Stimulated activated CD4-positive, alpha-beta T cell treated with anti-CD3 and anti-CD28 coated beads, Interleukin-1b, Interleukin-23, amount 100 ng/mL, for 24 hours (primary cell): ENCODE measurements at places on chromosomes 6 and 20.

DNA sequence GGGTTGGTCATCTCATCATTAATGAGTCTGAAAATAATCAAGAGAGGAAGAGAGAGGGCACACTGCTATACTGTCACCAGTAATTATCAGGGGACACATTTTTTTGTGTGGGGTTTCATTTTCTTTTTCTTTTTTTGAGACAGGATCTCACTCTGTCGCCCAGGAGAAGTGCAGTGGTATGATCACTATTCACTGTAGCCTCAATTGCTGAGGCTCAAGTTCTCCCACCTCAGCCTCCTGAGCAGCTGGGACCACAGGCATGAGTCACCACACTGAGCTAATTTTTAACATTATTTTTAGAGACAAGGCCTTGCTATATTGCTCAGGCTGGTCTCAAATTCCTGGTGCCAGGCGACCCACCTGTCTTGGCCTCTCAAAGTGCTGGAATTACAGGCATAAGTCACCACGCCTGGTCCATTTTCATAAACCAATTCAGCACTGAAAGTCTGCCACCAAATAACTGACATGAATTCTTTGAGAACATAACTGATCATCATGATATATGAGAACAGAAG is 43.3 kb downstream of the EPHA7 start:
- no peak for DNase-seq

GRCh38 chr6:129206821-129207220 is 323.9 kb downstream of the LAMA2 start:
- no peak for DNase-seq

- no peak for DNase-seq
Observed at GRCh38 chr6:47230579-47230978, 79.1 kb downstream of the TNFRSF21 start.

DNA sequence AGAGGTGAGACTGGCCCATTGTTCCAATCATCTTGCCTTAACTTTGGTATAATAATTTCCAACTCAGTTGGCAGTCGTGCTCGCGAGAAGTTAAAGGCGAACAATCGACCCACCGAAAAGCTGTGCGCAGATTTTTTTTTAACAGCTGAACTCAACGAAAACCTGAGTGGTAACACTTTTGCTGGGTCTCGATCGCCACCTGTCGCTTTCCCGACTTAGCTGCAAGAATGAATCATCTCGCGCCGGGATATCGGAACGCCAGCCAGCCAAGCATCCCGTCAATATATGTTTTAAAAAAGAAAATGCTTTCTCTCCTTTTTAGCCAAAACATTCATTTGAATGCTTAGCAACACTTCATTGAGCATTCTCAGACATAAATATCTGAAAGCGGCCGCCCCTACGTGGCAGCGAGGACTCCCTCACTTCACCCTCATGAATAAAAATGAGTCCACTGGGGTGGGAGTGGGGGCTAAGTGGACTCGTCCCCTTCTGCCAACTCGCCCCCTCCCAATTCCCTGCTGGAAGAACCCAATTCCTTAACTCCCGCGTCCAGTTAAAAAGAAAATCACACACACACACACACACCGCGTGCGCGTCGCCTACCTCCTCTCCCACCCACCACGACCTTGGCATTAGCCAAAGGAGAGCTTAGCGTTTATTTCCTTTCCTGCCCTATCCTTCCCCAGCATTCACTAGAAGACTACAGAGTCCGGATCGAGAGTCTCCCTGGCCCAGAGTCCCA is 1.5 kb downstream of the COL12A1 start:
- no peak for DNase-seq

DNA sequence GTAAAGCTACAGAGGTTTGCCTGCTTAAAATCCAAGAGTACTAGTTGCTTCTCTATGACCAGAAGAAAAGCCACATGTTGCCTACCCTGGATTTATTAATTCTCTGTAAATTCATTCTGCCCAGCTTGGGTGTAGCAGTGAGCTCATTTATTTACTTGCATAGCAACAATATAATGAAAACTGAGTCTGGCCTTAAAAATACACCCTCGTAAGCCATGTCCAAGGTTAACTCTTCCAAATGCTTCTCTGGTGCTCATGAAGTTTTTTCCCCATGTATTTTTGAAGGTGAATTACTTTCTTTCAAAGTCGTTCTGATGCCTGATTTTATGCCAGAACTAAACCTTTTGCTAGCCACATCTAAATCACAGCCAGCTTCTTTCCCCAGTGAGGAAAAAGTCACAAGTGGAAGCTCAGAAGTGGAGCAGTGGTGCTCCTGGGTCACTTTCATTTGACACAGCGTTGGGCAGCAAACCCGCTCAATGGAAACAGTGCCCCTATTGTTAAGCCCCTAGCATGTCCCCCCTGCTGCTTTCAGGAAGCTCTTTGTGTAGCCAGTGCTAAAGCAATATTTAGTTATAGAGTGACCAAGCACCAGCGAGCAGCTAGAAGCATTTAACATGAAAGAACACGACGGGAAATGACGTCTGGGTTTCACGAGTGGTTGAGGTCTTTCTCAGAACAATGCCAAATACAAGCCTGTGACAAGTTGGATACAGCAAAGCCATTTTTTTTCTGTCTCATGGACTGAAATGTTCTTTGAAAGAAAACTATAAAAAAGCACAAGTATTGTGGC is 29.8 kb downstream of the NEDD9 start:
- no peak for DNase-seq

DNA sequence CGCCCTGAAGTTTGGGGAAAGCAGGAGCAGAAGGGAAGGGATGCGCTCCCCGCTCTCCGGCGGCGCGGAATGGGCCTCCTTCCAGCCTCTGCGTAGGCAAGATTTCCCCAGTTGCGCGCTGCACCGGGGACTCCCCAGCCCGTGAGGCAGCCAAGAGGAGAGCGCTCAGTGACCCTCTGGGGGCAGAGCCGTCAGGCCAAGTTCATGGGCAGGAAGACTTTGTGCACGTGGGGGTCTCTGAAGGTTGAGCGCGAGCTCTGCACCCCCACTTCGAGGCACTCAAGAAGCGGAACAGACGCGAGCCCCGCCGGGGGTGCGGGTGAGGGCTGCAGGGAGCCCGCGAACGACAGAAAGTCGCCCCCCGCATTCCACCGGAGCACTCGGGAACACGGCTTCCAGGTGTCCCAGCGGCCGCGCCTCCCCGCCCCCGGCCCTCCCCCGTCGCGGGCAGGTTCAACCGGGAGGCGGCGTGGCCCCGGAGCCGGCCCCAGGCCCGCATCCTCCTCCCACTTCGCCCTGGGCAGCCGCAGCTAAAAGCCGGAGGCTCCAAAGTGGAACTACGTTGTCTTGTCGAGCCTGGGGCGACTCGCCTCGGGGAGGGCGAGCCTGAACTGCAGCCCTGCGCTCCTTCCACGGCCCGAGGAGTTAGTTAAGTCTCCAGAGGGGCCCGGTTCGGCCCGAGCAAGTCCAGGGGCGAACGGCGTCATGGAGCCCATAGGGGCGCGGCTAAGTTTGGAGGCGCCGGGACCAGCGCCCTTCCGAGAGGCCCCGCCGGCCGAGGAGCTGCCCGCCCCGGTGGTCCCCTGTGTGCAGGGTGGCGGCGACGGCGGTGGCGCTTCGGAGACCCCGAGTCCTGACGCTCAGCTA is at the start of gene PPP1R3G:
Gene PPP1R3G, plus strand, starts transcription at position 561 of the 867 bp plus-strand sequence. Its CDS starts 145 bp downstream, at position 706.
- no peak for DNase-seq

- no peak for DNase-seq
Observed at GRCh38 chr6:28658475-28659249, 133.0 kb downstream of the GPX5 start.

- DNase-seq = no peak
Observed at GRCh38 chr6:14502551-14502950, 385.0 kb downstream of the CD83 start.

DNA sequence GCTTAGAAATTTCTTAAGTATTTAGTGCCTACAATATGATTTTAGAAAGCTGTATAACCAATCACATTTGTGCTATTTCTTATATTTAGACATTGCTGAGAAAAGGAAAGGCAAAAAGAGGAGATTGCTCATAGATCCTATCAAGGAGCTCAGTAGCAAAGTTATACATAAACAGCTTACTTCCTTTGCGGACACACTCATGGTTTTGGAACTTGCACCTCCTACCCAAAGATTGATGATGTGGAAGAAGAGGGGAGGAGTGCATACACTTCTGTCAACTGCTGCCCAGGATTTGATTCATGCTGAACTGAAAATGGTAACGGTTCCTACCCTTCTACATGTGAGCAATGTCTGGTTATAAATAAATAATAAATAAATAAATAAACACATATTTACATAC is 16.7 kb downstream of the RAD21L1 start:
- DNase-seq = no peak

- DNase-seq = no peak
Observed at GRCh38 chr20:376089-376488, 4.5 kb upstream of the TRIB3 start.

GRCh38 chr6:157823528-157824370 is 703 bp downstream of the SNX9 start:
- peak; percentile 49 for DNase-seq

DNA sequence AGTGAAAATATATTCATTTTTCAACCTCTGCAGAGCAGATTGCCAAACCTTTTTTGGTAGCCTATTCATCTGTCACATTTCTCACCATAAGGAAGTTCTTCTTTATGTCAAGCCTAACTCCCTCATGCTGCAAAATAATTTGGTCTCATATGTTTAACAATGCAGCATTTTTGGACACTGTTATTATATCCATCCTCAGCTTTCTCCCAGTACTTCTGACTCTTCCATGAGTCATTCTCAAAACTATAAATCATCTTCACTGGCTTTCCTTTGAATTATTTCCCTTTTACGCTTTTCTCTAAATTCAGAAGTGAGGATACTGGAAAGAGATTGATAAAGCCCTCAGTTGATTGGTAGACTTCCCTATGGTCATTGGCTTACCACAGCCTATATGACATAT is 192.2 kb downstream of the TPBG start:
- DNase-seq = no peak

DNA sequence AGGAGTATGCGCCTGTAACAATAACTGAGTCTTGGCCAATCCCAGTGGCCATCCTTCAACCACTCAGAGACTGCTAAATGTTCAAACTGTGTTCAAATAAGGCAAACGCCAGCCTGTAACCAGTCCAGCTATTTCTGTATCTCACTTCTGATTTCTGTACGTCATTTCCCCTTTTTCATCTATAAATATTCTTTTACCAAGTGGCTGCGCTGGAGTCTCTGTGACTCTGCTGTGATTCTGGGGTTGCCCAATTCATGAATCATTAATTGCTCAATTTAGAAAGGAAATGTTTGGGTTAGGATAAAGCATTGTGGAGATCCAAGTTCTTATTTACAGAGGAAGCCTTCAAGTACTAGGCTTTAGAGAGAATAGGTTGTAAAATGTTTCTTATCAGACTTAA is 89.8 kb upstream of the UST start:
- no peak for DNase-seq

GRCh38 chr20:59385480-59385879 is 85.1 kb downstream of the EDN3 start:
- DNase-seq = no peak

DNA sequence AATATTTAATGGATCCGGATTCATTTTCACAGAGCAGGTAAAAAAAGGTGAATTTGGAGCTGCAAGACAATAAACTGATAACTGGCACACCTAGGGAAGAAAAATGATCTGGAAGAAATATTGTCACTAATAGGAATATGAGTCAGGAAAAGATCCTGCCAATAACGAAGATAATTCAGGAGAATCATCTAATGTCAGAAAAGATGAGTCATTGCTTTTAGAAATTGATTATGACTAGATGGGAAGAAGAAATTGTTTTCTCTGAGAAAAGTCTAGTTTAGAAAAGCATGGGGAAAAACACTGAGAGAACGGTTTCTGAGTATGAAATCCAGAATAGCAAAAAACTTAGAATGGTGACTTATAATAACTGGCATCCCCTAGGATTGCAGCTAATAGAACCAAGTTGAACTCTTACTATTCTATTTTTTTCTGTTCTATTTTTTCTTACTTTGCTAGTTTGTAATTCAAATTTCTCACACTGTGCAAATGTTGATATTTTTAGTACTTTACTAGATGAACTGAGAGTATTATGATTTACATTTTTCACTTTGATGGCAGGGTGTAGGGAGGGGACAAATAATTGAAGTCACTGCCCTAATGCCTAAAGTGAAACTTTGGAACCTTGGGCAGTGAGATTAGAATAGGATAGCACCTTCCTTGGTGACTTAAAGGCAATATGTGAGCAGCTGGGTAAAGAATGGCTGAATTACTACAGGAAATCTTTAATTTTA is 38.2 kb upstream of the SUPT3H start:
- DNase-seq = no peak

DNA sequence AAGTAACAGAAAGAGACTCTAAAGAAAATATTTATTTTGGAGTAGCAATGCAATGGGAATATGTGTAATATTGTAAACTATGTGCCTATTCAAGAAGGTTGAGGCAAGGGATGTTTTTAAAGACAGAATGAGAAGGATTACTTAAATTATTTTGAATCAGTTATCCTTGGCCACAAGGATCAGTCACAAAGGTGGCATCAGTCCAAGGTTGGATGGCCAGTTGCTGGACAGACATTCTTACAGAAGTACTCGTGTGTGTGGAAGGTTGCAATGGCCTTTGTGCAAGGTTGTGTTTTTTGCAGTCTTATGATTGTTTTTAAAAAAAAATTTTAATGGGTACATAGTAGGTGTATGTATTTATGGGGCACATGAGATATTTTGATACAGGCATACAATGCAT is 2.0 kb downstream of the QRSL1 start:
- DNase-seq = no peak

DNA sequence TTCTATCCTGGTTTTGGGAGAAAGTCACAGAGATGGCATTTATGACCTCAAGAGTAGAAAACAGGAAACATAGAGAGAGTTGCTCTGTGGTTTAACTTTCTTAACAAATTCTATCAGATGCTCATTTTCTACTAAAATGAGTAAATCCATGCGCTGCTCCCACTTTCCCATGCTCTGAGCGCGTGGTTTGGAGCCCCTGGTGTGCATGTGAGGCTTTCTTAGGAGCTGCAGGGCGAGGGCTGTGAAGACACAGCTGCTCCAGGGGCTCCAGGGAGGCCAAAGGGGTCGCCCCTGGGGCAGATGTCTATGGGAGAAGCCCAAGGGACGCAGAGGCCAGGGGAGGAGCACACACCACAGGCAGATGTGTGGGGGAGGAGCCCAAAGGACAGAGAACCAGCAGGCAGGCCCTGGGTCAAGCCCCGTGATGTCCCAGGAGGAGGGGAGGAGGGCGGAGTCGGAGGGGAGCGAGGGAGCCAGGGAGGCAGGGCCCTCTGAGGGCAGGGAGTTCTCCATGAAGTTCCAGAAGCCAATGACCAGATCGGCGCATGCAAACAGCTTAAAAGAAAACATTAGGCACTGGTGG is 122.9 kb downstream of the IRF4 start:
- no peak for DNase-seq

- DNase-seq = no peak
Observed at GRCh38 chr20:49575551-49576060, 7.7 kb upstream of the PTGIS start.

GRCh38 chr20:33811776-33812151 is 616 bp downstream of the CHMP4B start:
- no peak for DNase-seq

- no peak for DNase-seq
Observed at GRCh38 chr6:11795403-11795802, 16.8 kb upstream of the ADTRP start.

DNA sequence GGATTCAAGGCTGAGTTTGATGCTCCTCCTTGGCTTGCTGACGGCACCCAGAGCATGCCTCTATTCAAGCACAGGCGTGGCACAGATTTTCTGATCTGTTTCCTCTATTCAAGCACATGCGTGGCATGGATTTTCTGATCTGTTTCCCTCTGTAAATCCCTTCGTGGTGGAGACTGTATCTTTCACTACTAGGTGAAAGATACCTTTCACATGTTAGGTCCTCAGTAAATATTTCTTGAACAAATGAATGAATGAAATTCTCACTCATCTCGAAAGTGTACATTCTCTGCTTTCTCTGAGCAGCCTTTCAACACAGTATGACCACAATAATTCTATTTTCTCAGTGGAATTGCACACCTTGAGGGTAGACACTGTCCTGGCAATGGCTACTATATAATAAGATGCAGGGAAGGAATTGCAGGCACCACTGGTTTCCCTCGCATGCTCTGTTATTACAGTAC is 72.6 kb upstream of the F13A1 start:
- DNase-seq = no peak
